ENCODE measurements at places on chromosomes 5 and 9. TPM values are rescaled to one million over a fixed set of nuclear protein-coding genes. Genes with fewer than 3 reads are reported as not detected.

MUSK gene
- 71.1 TPM for total RNA-seq

ENTREP1 gene
- total RNA-seq = not detected

LYSMD3 gene
- 14.1 TPM for total RNA-seq

UNC13B gene
- total RNA-seq = 18.3 TPM

ROPN1L gene
- 1.1 TPM for total RNA-seq

NPR3 gene
- 5.6 TPM for total RNA-seq

PPP1R2B gene
- total RNA-seq = 0.06 TPM

HTR1A gene
- total RNA-seq = not detected

CBY3 gene
- not detected for total RNA-seq

CD72 gene
- total RNA-seq = 1.4 TPM

JAKMIP2 gene
- 0.52 TPM for total RNA-seq

S1PR3 gene
- 3.2 TPM for total RNA-seq

CRB2 gene
- not detected for total RNA-seq

FOXD4L4 gene
- 0.06 TPM for total RNA-seq

PCDHGA3 gene
- 0.57 TPM for total RNA-seq

CTSV gene
- total RNA-seq = 8.1 TPM

SNCAIP gene
- not detected for total RNA-seq

IFNK gene
- total RNA-seq = not detected

CDHR2 gene
- not detected for total RNA-seq

LCN15 gene
- total RNA-seq = not detected
